Fibroblast of skin of back (primary cell): ENCODE measurements at places on chromosomes 7 and 10.

- DNase-seq: peak; percentile 48
These were observed 1.9 kb downstream of the DKK1 start for GRCh38 chr10:52316001-52316400.

- no peak for DNase-seq
These were observed 4.6 kb downstream of the SOSTDC1 start for GRCh38 chr7:16460789-16461493.

- DNase-seq: no peak
These were observed 4.3 kb upstream of the UCMA start for GRCh38 chr10:13238271-13239077.

DNA sequence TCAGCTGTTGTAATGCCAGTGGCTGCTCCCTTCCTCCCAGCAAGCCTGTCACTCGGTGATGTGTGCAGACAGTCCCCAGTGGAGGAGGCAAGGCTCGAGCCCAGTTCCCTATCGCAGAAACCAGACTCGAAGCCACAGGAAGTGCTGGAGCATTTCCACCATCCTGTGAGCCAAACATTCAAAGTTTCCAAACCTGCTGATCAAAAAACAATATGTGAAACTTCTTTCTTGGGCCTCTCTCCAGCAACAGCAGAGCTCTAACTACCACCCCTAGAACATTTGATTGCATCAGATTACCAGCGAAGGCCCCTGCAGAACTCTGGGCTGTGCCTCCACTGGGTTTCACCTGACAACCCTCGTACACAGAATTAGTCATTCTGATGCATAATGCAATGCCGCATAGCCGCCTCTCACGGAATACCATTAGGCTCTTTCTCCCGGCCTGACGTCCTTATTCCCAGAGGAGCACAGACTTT, 94.0 kb downstream of the ELMO1 start:
- DNase-seq: peak; percentile 13

- no peak for DNase-seq
These were observed 42.4 kb downstream of the PRPF18 start for GRCh38 chr10:13629116-13629515.

DNA sequence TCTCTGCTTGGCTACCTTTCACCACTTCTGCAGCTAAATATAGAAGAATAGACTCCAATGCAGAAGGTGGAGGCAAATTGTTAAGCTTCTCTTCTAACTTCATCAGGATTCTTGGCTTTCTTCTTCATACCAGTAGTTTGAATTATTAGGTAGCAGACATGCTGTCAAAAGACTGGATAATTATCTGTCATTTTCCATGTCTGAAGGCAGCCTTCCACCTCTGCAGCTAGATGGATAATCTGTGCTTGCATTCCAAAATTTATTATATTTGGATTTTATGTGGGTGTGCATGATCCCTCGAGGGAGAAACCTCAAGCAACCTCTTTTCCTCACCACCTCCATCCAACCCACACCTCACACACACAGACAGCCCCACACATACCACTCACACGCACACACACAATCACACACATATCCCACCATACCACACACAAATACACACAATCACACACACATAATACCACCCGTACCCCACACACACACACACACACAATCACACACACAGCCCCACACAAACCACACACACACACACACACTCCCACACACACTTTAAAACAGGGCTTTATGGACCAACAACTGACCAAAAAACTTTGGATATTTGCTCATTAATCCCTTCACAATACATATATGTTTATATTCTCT, 145.0 kb downstream of the C7orf25 start:
- DNase-seq: no peak

- DNase-seq: no peak
These were observed 21.0 kb downstream of the AGK start for GRCh38 chr7:141572175-141572574.

- DNase-seq: no peak
These were observed 87.1 kb upstream of the TMEM106B start for GRCh38 chr7:12124028-12124427.

GRCh38 chr7:44103923-44104859, at the start of gene AEBP1:
Gene AEBP1, plus strand, starts transcription at chr7:44104345. Its CDS starts 321 bp downstream, at chr7:44104666.
- DNase-seq: peak; percentile 55

DNA sequence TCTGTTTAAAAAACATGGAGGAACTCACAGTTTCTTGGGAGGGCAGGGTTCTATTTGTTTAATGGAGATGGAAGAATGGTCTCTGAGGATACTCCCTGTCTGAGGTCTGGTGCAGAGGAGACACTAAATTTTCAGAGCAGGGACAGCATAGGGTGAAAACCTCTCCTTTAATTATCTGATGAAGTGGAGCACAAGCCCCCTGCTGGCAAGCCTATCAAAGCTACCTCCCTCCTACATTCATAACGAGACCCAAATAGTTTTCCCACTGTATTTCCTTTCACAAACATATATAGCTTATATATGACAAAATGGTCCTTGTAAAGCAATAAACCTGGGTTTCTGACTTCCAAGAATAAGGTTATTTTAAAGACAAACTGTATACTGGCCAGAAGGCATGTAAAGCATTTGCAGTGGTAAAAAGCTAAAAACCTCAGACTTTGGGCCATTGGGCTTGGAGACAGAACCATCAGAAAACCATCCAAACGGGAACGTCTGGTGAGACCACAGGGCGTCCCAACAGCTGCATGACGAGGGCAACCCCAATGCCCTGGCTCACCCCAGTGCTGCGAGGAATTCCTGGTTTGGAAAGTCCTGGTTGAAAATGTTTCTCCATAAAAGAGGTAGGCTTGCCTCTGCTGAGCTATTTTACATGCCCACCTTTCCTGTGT, 201.3 kb downstream of the FANK1 start:
- DNase-seq: no peak

DNA sequence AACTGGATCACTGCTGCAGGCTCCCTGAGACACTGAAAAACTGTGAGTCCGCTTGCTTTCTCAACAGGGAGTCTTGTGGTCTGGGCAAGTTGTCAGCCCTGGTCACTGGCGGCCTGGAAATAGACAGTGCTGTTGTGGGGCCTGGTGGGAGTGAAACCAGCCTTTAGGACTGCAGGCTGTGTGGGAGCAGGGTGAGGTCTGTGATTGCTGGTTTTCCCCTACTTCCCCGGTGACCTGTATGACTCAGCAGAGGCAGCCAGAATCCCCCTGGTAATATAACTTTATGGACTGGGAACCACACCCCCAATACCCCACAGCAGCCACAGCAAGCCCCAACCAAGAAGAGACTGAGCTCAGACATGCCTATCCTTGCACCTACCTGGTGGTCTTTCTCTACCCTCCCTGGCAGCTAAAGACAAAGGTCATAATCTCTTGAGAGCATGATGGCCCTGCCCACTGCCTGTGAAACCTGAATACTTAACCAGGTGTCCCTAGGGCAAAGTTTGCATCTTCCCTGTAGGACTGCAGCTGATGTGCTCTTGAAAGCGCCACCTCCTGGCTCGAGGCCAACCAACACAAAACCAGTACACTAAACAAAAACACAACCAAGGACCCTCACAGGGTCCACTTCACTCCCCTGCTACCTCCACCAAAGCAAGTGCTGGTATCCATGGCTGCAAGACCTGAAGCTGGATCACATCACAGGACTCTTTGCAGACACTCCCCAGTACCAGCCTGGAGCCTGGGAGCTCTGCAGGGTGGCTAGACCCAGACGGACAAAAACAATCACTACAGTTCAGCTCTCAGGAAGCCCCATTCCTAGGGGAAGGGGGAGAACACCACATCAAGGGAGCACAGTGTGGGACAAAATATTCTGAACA, 7.2 kb upstream of the ADAM22 start:
- DNase-seq: peak; percentile 21

DNA sequence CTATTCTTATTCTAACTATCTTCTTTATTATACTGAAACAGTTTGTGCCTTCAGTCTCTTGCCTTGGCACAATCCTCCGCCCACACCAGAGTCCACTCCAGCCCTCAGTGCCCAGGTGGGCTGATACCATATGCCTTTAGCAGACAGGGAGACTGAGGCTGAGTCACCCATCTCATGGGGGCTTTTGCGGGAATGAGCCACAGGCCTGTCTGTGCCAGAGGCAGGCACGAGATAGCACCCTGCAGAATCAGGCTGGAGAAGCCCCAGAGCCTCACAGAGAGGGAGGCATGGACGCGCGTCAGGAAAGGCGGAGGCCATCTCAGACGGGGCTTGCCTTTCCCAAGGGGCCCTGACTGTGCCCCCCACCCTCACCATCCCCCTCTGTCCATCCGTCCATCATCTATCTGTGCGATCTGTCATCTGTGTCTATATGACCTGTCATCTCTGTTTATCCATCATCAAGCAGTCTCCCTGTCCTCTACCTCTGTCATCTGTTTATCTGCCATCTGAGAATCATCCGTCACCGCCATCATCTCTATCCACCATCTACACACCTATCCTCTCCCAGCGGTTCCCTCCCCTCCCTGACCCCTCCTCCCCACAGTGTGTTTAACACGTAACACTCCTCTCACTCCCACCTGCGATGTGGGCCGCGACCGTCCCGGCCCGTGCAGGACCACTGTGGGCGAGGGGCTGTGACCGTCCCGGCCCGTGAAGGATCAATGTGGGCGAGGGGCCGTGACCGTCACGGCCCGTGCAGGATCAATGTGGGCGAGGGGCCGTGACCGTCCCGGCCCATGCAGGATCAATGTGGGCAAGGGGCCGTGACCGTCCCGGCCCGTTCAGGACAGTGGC, 7.3 kb upstream of the ADAP1 start:
- DNase-seq: no peak

- no peak for DNase-seq
These were observed 123.5 kb downstream of the SMURF1 start for GRCh38 chr7:99020413-99020715.

GRCh38 chr10:13890233-13891127, 303.7 kb downstream of the PRPF18 start:
- DNase-seq: peak; percentile 59

DNA sequence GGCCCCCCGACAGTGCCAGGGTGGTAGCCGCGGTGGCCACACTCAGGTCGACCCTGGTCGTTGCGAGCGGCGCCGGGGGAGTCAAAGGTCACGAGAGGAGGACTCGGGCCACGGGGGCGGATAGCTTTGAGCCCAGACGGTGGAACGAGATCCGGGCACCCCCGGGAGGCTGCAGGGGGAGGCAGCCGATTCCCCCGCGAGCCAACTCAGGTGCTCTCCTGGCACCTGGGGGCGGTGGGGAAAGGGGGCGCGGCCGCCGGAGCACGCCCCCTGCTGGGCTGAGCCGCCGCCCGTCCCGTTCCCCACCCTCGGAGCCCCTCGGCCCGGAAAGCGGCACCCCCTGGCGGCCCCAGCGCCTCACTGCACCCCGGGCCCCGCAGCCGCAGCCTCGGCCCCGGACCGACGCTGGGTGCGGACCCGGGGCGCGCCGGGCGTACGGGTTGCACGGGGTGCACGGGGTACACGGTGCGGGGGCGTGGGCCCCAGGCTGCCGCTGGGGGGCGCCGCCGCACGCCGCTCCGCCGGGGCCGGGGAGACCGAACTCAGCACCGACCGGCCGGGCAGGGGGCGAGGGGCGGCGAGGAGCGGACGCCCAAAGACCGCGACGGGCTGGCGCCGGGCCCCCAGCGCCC, 521 bp upstream of the NYAP1 start:
- DNase-seq: peak; percentile 53

DNA sequence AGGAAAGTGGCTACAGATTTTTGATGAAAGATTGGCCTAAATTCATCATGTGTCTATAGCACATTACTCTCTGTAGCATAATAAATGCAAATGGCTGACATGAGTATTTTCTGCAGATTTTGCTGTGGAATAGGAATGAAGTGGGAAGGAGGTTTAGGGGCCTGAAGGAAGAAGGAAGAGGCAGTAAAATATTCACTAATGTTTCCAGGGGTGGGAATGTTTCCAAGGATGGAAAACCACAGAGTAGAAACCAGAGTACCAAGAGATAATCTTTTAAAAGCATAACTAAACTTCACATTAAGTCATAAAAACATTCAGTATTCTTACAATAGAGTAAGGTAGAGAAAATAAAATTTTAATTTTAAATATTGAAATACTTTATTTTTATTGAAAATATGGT, 267.8 kb downstream of the BICC1 start:
- no peak for DNase-seq

DNA sequence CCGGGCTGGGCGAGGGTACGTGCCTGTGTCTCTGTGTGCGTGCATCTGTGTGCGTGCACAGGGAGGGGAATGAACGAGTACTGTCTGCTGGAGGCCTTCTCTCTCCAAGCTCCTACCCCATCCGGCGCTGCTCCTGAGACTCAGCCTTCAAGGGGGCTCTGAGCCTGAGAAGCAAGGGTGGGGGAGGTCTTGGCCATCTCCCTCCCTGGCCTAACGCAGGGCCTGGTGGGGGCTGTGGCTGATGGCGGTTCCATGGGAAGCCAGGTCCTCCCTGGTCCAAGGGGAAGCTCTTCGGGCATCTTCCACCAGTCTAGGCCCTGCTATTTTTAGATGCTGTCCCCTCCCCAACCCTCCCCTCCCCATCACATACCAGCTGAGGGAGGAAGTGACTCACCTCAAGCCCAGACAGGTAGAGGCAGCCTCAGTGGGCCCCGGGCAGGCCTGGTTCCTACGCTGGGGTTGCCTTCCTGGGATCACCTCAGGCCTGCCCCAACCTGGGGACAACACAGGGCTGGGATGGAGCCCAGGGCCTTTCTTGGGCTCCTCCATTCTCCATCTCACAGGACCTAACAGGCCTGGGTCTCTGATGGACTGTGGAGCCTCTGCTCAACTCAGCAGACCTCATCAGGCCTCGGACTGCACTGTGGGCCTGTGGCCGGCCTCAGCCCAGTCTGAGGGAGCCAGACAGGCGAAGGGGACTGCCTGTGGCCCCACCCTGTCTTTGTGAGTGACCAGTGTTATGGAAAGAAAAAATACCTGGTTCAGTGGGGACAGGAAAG, 32.2 kb downstream of the DNAJB12 start:
- peak; percentile 46 for DNase-seq

- no peak for DNase-seq
These were observed 71.1 kb downstream of the STK17A start for GRCh38 chr7:43653891-43654504.

- no peak for DNase-seq
These were observed 46.4 kb downstream of the KIAA1217 start for GRCh38 chr10:24255115-24255880.

GRCh38 chr7:131090886-131091692, 236.6 kb upstream of the MKLN1 start:
- no peak for DNase-seq

GRCh38 chr10:121942749-121943416, 15.1 kb upstream of the ATE1 start:
- DNase-seq: peak; percentile 93

DNA sequence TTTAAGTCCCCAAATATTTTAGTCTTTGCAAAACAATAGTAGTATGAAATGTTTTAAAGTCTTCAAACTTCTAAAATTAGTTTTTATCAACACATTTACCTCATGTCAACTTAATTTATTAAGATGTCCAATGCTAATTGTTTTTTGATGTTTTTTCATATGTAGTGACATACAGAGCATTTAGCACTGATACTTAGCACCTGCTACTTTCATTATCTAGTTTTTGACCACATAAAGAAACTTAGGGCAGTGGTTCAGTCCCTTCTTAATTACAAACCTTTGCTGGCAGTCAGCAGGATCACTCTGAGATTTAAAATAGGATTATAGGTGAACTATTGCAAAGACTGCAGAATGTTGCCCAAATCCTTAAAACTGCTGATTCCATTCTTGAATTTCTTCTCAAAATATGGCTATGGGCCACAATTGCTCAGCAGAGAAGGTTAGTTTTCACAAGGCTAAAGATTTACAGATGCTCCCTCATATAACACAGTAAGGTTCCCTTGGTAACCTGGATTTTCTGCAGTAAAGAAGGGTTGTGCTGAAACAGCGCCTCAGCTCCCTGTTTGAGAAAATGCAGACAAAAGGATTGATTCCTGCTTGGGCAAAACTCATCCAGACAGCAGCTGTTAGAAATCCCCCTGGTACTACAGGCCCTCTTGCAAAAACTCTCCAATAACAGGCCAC, 3.4 kb downstream of the GPR85 start:
- no peak for DNase-seq
